CD14-positive monocyte (primary cell): ENCODE measurements at places on chromosomes 1 and 21.

- DNase-seq, result peak; percentile 11
These were observed 63.6 kb downstream of the NIBAN1 start for GRCh38 chr1:184910691-184911091.

GRCh38 chr1:210944252-210944651, 189.7 kb downstream of the KCNH1 start:
- DNase-seq, result no peak

DNA sequence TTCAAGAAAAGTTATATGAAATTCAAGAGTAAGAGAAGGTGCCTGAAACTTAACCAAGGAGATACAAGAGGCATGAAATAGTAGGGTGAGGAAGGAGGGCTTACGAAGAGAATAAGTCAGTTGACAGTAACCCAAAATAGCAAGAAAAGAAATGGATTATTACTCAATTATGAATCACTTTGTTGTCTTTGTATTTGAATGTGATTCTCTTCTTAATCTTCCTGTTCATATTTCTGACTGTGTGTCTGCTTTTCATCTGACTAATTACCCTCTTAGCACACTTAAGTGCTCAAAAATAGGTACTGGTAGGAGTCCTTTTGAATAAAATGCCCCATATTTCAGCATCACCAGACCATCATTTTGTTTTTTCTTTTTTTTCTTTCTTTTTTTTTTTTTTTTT, 39.4 kb downstream of the GLMN start:
- DNase-seq, result no peak

- no peak for DNase-seq
These were observed 55.9 kb downstream of the CDC7 start for GRCh38 chr1:91556556-91556955.

- no peak for DNase-seq
These were observed at the start of gene PCP4 for GRCh38 chr21:39867198-39867650. Gene PCP4, plus strand, starts transcription at chr21:39867438. Its CDS starts 64 bp downstream, at chr21:39867502.

DNA sequence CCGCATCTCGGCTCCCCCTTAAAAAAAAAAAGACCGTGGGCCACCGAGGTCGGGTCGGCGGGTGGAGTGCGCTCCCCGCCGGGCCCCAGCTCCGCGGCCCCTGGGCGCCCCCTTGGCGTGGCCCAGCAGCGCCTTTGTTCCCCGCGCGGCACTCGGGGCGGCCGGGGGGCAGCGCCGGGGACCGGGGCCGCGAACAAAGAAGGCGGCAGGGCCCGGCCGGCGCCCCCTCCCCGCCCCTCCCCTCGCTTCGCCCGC, 571 bp downstream of the MARCKSL1 start:
- DNase-seq, result no peak

- no peak for DNase-seq
These were observed 4.1 kb upstream of the AVPR1B start for GRCh38 chr1:206121269-206121668.

DNA sequence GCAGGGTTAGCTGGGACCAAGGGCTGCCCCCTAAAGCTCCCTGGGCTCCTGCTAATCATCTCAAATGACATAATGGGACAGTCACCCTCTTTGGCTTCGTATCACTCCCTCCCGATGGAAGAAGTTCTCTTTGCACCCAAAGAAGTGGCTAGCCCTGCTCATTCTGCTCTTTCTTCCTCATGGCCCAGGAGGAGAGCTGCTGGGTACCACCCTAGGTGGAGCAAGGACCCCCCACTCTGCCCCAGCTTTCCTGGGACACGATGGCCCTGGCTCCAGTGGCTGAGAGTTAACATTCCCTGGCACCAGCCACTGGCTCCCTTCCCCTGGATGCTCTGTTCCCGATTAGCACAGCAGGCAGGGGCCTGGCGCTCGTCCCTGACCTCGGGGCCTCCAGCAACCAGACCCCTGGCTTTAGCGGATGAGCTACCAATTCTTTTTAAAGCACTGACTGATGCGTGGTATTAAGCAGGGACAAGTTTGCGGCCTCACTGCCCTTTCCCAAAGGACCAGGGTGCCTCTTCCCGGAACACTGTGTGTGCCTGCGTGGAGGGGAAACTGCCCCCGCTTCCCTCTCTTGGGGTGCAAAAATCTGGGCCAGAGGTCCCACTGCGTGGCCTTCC, 1.2 kb downstream of the MYOM3 start:
- DNase-seq, result no peak

GRCh38 chr1:50742523-50742922, 217.5 kb downstream of the FAF1 start:
- no peak for DNase-seq

DNA sequence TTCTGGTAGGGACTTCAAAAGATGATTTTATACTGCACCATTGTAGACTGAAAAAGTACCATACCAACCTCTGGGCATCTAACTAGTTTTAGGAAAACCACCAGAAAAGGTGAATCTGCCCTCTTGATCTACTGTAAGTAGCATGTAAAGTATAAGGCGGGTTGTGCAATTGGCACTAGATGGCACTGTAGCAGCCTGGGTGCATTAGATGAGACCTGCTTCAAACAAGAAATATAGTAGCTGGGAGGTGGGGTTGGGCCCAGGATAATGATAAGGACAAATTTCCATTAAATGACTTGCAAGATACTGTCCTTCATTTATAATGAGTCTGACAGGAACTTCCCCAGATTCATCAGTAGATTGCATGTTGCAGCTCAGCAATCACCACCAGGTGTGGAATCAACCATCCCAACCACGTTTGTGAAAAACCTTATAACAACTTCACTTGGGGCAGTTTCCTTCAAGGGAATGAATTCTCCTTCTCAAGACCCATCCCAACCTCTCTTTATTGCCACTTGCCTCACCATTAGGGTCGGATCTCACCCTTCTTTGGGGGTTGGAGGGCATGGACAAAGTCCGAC, 37.3 kb upstream of the IL10 start:
- no peak for DNase-seq

DNA sequence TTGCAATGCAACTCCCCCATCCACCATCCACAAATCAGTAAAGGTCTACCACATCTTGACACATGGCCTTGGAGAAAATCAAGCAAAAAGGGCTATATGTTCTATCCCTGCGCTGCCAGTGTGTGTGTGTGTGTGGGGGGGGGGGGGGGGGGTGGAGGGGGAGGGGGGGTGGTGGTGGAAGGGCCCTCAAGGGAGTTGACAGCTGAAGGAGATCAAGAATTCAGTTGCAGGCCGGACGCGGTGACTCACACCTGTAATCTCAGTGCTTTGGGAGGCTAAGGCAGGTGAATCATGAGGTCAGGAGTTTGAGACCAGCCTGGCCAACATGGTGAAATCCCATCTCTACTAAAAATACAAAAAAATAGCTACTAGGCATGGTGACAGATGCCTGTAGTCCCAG, 37.6 kb upstream of the CLIC4 start:
- DNase-seq, result no peak

GRCh38 chr1:2192031-2192995, 2.3 kb downstream of the FAAP20 start:
- DNase-seq, result no peak
